Pons (tissue), 1 donor: ENCODE measurements at places on chromosomes 13 and 19.
A peak's percentile ranks its signal among the peaks of the same experiment; 100 is the strongest.

- no peak for DNase-seq
Observed at GRCh38 chr13:101406791-101407190, 9.5 kb downstream of the NALCN start.

DNA sequence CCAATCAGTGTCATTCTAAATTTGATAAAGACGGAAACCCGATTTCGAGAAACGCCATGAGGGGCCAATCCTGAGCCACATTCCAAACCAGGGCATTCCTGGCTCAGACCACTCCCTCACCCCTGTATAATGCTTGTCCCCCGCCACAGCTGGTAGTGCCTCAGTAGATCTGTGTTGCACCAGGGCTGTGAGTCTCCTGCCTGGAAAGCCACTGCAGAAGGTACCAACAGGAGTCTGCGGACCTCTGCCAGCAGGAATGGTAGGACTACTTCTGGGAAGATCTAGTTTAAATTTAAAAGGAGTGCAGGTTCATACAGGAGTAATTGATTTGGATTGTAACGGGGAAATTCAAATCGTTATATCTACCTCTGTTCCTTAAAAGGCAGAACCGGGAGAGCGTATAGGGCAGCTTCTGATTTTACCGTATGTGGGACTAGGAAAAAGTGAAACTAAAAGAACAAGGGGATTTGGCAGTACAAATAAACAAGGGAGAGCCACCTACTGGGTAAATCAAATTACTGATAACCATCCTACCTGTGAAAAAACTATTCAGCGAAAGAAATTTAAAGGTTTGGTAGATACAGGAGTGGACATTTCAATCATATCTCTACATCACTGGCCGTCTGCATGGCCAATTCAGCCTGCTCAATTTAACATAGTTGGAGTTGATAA is 20.8 kb upstream of the ZNF266 start:
- no peak for DNase-seq

DNA sequence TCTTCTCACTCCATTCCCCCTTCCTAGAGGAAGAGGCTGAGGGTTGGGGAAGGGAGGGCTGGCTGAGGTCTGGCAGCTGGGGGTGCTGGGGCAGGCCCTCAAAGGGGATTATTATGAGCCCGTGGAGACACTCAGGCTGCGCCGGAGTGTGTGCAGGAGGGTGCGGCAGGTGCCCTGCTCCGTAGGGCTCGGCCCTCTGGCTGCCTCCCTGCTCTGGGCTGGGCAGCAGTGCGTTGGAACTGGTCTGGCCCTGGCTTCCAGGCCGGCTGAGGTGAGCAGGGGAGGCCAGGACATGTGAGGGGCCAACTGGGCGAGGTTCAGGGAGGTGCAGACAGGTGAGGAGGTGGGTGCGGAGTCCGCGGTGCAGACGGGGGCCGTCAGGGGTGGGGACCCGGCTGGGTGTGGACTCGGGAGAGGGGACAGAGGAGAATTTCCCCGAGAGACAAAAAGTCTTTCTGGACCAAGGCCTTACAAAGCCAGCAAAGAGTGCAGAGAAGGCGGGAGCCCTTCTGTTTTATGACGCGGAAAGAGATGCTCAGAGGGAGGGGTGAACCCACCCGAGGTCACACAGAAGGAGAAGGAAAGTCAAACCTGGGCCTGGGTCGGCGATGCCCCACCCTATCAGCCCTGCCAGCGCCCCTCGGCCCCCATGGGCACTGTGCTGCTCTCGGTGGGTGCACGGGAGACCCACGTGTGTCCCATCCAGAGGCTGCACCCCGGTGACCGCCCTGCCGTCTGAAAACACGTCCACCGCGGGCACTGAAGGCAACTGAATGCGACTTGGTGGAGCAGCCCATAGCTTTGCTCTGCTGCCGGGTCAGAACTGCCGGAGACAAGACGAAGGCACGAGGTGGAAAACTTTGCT is 31.0 kb downstream of the PIP5K1C start:
- DNase-seq: no peak

- no peak for DNase-seq
Observed at GRCh38 chr13:101567841-101568240, 115.4 kb downstream of the ITGBL1 start.

GRCh38 chr19:18903156-18904037 is 7.4 kb upstream of the CERS1 start:
- no peak for DNase-seq

GRCh38 chr19:6551607-6552450 is 21.0 kb downstream of the TNFSF9 start:
- no peak for DNase-seq

- no peak for DNase-seq
Observed at GRCh38 chr13:27172495-27172842, 858 bp upstream of the USP12 start.

DNA sequence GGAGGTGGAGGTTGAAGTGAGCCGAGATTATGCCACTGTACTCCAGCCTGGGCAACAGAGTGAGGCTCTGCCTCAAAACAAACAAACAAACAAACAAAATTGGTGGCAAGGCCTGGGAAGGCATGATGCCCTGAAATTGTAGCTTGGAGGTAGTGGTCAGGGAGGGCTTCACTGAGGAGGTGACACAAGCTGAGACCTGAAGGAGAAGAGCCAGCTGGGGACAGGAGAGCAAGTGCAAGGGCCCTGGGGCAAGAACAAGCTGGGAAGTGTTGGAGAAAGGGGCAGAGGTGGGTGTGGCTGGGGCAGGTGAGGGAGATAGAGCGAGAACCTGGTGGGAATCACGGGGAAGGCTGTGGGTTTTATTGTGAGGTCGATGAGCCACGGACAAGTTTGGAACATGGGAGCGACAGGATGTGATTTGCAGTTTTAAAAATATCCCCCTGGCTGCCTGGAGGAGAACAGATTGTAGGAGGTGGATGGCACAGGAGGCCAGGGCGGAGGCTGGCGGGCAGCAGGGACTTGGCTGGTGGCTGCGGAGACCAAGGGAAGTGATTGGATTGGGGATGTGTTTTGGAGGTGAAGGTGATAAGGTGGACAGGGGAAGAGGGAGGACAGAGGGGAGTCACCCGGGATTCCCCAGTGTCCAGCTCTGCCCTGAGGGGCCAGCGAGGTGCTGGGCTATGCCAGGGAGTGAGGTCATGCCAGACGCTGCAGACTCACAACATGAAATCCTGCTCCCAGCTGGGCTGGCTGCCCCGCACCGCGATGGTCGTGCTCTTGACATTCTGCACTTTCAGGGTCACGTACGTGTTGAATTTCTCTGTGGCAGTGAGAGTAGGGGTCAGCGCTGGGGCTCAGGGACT is 14.0 kb downstream of the UNC13A start:
- DNase-seq: no peak

GRCh38 chr19:9054207-9054606 is 32.7 kb upstream of the OR1M1 start:
- no peak for DNase-seq

DNA sequence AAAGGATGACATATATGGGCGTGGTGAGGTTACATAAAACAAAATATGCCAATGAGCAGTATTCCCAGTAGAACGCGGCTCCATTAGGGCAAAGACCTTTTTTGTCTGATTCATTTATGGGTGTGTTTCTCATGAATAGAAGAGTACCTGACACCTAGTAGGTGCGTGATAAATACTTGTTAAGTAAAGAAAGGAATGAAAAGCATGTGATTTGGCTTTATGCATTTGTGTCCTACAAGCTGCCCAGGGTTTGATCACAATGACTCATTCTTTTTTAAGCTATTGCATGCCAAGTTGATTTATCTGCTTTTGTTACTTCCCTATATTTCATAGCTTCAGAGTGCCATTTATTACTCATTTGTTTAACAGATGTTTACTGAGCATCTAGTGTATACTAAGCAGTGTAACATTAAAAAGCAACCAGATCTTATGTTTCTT is 19.1 kb upstream of the KCTD4 start:
- no peak for DNase-seq

DNA sequence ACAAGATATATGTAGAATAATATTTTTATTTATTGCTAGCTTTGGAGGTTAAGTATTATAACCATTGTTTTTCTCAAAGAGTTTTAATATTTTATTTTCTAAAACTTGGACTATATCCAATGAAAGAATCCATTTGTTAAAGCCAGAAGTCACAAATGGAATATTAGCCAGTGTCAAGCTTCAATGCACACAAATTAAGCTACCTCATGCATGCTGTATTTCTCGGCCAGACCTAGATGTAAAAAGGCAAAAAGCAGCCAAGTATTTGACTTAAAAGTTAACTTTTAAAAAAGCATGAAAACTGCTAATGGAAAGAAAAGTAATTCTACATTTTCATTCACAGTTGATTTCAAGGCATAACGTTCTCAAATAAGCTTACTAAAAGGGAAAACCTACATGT is 160.0 kb upstream of the ATXN8OS start:
- DNase-seq: no peak

DNA sequence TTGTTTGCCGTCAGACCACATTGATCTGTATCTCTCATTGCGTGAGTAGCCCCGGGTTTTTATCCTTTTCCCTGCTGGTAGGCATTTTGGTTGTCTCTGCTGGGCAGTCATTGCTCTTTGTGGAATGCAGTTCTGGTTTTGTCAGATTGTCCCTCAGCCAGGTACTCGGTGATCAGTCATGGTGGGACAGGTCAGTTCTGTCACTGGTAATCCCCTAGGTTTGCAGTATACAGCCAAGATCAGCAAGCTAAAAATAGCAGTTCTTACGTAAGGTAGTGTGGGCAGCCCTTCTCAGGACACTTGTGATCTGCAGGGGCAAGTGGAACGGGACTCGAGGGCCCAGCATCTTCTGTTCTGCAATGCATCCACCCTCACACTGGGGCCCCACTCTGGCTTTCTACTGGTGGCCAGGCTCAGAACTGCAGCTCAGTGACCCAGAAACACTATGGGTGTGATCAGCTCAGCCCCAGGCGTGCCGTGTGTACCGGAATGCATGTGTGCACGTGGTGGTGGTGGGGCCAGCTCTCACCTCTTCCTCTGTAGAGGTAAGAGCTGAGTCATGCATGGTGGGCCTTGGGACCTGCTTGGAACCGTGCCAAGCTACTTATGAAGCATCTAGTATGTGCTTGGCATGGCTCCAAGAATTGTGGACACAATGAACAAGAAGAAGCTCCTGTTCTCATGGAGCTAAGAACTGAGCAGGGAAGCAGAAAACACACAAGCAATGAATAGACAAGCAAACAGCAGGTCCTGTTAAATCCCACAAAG is 6.3 kb downstream of the PLEKHF1 start:
- DNase-seq: peak; percentile 58

GRCh38 chr13:54852831-54853230 is 1824.2 kb downstream of the OLFM4 start:
- DNase-seq: no peak

DNA sequence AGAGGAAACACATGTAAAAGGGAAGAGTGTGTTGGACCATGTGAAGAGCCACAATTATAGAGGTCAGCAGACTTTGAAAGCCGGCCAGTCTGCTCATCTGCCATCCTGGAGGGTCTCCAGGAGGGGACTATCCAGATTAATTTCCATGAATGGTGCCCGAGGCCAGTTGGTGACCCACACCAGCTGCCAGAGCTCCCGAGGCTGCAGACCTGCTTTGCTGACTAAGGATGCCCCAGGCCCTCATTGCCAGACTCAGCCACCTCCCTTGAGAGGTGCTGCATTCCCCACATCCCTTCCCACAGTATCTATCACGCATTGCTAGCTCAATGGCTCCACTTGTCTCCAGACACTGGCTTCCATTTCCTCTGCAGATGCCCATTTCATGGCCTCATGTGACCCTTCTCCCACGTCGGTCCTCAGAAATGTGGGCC is 110.3 kb downstream of the NALCN start:
- DNase-seq: no peak

DNA sequence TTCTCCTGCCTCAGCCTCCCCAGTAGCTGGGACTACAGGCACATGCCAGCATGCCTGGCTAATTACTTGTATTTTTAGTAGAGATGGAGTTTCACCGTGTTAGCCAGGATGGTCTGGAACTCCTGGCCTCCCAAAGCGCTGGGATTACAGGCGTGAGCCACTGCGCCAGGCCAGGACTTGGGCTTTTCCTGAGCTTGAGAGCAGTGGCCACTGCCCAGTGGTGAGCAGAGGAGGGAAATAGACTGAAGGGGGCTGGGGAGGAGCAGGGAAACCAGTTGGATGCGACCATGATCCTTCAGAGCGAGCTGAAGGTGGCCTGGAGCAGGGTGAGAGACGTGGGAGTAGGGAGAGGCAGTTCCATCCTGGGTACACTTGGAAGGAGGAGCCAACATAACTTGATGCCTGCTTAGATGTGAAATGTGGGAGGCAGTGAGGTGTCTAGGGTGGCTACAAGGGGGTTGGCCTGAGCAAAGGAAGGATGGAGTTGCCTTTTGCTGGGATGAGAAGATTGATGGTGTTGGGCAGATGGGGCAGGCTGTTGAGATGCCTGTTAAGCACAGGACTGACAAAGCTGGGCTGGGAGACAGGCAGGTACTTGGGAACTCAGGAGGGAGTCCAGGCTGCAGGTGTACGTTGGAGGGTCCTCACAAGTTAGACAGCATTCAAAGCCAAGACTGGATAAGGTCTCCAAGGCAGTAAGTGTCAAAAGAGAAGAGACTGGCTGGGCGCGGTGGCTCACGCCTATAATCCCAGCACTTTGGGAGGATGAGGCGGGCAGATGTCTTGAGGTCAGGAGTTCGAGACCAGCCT is 31.8 kb downstream of the KCTD15 start:
- DNase-seq: no peak

DNA sequence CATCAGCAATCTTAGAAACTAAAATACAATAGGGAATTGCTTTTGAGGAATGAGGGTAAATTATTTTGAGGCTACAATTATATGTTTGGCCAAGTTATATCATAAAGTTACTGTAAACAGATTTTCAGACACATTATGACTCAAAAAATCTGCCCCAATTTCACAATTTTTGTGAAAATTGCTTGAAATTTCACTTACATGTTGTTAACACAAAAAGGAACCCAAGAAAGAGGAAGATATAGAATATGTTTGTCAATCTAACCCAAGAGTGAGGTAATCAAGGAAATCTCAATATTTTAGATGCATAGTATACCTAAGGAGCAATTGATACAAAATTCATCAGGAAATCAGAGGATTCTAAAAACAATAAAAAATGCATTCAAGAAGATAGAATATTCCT is 73.9 kb upstream of the FNDC3A start:
- DNase-seq: no peak

- DNase-seq: no peak
Observed at GRCh38 chr19:35937345-35938281, 1.4 kb downstream of the LRFN3 start.

GRCh38 chr19:16035601-16036297 is 40.5 kb upstream of the TPM4 start:
- DNase-seq: no peak

- peak; percentile 69 for DNase-seq
Observed at GRCh38 chr13:91313103-91313502, 34.4 kb upstream of the MIR17HG start.

GRCh38 chr19:1396019-1396767 is 5.1 kb downstream of the GAMT start:
- DNase-seq: no peak
